ENCODE measurements at places on chromosomes 6 and 20.
A peak's percentile ranks its signal among the peaks of the same experiment; 100 is the strongest.

DNA sequence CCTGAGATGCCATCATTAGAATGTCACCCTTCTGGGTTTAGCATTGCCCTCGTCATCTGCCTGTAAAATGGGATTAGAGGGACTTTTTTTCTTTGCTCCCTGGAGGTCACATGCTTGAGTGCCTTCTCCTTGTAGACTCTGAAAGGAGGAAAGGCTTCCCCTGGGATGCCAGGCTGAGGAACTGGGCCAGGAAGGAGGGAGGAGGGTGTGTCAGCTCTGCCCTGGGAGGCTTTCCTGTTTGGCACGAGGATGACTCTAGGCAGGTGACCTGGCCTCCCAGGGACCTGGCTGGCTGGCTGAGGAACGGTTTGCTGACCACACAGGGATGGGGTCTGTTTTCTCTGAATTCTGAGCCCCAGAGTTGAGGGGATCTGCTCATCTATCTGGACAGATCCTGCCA lies 137.9 kb upstream of the RNF24 start:
- peak; percentile 38 for DNase-seq

DNA sequence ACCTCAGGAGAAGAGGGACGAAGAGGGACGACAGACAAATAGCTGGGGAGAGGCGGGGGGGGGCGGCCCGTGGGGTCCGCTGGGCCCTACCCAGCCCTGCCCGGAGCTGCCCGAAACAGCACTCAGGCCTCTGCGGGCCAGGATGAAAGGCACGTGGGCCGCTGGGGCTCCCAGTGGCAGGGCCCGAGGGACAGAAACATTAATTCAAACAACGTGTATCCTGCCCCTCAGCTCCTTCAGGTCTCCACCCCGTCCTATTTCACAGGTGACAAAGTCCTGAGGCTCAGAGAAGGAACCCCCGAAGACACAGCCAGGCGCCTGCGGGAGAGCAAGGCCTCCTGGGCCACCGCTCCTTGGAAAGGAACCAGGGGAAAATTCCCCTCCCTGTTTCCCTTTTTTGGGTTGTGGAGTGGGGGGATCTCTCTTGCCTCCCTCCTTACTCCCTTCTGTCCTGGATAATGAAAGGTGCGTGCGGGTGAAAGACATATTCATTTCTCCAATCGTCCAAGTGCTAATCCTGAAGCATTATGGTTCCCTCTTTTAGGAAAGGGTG lies 93.3 kb downstream of the RNASET2 start:
- DNase-seq: no peak

GRCh38 chr6:159079367-159079766 lies 34.6 kb upstream of the TAGAP start:
- no peak for DNase-seq

DNA sequence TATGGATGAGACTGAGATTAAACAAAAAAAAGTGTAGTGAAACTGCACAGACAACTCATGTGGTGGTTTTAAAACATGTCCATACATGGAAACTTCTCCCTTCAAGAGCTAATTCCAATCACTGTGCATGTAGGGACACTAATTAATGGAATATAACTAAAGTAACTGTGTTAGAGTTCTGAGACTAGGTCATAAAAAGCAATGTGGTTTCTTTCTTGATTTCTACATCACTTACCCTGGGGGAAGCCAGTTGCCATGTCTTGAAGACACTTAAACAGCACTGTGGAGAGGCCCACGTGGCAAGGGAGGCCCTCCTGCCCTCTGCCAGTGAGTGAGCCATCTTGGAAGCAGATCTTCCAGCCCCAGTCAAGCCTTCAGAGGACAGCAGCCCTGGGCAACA lies 118.2 kb upstream of the DST start:
- DNase-seq: no peak

DNA sequence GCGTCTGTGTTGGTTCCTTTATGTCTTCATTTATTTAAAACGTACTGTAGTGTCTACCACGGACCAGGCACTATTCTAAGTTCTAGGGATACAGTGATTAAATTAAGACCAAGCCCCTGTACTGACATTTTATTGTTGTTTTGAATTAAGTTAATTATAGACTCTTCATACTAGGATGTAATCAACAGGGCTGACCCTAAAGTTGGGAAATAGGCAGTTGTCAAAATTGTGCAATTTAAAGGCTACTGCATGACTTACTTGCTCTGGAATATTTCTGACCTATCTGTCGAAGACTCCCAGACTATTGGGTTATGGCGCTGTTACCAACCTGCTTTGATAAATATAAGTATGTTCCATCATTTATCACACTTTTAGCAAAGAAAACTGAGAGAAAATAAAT lies 6.7 kb downstream of the MYO6 start:
- DNase-seq: no peak

GRCh38 chr6:142112451-142113061 lies 20.2 kb upstream of the GJE1 start:
- DNase-seq: peak; percentile 46

DNA sequence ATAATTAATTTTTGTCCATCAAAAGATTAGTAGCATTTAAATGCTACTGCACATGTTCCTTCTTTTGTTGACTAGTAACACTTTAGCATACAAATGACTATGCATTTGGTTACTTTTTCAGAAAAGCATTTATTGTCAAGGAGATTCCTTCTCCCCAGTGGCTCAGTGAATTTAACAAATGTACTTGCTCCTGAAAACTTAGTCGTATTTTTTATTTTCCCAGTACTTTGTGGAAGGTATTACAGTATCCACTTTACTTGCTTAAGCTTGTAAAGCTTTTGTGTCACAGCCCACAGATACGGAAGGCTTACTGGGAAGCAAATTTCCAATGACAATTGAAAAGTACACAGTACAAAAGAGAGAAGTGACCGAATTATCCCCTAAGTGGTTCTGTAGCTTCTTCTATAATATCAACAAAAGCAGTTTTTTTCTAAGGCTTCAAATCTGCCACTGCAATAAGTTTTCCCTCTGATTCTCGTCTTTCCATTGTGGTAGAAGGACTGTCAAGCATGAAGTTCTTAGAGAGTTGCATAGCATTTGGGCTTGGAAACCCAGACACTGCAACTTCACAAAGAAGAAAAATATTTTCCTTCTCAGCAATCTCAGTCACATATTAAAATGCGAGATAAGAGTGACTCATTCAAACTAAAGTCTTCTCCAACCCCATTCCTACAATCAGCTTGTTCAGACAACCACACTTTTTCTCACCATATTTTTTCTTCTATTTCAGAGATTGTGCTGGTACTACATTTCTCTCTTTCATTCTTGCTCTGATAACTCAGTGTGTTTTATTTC lies 431.2 kb downstream of the GRIK2 start:
- DNase-seq: no peak

DNA sequence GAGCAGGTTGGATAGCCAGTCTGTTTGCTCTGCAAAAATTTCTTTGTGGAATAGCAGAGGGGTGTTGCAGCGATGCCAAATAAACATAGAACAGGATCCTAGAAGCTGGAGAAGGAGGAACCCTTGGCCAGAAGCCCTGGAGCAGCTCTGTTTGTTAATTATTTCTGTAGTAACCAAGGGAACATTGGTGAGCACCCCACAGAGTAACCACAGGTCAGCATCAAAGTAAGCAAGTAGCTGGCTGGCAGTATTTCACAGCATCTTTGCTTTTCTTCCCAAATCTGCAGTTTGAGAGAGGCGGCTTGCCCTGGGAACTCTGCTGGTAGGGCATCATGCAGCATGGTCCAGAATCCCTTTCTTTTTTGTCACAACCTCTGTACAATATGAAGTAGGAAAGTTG lies 12.7 kb upstream of the APMAP start:
- DNase-seq: no peak

DNA sequence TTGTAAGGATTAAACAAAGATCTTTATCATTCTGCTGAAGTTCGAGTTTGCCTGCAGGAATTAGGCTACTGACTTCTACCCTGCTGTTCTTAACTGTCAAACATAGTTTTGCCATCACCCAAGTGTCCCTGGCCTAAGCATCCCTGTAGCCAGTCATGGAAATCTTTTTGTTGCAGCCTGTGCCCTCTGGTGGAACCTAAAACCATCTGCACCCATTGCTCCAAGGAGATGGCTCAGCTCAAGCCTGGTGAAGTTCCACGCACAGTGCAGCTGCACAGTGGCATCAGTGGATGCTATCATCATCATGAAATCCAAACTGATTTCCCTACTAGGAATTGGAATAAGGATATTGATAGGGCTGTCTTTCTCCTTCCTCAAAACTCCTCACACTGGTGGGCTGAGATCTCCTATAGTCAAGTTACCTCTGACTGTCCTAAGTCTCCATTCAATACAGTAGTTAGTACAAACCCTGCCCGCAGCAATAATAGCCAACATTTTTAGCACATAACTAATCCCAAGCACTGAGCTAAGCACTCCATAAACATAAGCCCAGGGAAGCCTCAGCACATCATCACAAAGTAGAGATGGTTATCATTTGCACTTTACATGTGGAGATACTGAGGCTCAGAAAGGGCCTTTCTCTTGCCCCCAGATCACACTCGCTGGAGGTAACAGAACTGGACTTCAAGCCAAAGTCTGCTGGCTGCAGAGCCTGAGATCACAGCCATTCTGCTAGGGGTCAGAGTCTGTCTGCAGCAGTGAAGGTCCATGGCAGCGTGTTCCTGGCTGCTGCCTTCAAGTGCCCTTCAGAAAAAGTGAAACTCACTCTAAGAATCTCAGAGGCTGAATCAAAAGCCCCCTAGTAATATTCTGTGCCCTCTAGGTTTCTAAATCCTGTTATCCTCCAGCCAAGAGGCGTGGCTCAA lies 77.2 kb upstream of the MC3R start:
- DNase-seq: no peak

DNA sequence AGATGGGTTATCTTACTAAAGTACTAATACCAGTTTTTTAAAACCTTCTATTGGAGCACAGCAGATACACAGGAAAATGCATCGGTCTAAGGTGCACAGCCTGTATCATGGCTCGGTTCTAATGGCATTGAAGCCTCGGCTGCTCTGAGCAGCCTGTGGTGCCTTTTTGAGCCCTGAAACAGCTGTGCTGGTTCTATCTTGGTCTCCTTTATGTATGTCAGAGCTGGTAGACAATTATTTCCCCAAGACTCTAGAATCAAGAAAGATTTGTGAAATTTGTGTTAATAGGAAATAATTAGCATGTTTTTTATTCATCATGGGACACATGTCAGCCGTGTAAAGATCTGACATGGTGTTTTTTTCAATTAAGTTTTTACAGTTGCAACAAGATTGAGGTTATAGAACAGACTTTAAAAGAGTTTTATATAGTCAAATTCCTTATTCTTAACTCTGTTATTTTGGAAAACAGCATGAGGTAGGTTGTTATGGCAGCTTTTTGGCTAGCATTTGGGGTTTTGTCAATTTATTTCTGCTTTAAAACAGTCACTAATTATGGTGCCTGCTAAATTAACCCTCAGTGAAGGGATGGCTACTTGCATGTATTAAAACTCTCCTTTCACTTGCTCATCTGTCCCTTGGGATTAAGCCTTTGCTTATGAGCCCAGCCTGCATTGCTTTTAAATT lies 40.3 kb upstream of the C20orf144 start:
- DNase-seq: no peak

DNA sequence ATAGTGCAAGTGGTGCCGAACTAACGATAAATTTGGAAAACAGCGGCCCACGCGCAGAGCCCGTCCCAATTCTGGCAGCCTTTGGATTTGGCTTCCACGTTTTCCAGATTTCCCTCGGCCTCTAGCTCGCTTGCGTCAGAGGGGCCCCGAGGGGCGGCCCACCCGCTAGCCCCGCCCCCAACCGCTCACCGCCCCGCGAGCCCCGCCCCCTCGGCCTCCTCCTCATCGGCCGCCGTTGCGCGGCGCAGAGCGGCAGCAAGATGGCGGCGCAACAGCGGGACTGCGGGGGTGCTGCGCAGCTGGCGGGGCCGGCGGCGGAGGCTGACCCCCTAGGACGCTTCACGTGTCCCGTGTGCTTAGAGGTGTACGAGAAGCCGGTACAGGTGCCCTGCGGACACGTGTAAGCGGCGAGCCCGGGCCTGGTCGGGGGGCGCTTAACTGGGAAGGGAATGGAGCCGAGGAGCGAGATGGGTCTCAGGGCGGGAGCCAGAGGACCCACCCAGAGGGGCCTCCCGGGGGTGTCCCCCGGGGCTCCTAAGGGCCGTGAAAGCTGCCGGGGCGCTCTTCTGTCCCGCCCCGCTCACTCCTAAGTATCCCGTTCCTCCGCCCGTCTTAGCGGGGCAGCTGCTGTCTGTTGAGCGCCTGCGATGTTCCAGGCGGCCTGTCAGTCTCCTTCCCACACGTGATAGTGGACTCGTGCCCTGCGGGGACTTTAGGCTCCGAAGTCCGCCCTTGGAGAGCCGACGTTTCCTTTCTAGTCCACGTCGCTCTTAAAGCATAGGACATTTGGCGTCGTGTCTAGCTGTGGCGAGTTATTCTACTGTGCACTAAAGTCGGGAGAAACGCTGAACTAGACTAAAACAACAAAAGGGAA lies at the start of gene RNF114:
Gene RNF114, plus strand, starts transcription at position 245 of the 874 bp plus-strand sequence. Its CDS starts 16 bp downstream, at position 261.
- peak; percentile 97 for DNase-seq

- DNase-seq: no peak
These were observed 16.9 kb downstream of the SYTL3 start for GRCh38 chr6:158666628-158667359.

GRCh38 chr20:5928836-5929715 lies 21.3 kb downstream of the TRMT6 start:
- DNase-seq: no peak

- no peak for DNase-seq
These were observed 102.3 kb downstream of the EDN3 start for GRCh38 chr20:59402681-59403080.

DNA sequence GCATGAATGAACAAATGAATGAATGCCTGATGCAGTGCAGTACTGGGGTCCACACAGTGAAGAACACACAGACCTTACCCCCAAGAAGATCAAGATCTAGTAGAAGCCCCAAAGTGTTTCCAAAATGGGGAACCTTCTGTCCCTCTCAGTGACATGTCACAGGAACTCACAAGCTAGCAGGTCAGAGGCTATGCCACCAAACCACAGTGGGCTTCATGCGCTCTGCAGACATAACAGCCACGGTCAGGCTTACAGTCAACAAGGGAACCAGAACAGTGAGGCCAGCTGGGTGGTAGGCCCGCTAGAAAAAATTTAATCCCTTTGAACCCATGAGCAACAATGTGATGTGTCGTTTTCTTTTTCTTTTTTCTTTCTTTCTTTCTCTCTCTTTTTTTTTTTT lies 20.2 kb upstream of the ARFGEF2 start:
- DNase-seq: peak; percentile 61

DNA sequence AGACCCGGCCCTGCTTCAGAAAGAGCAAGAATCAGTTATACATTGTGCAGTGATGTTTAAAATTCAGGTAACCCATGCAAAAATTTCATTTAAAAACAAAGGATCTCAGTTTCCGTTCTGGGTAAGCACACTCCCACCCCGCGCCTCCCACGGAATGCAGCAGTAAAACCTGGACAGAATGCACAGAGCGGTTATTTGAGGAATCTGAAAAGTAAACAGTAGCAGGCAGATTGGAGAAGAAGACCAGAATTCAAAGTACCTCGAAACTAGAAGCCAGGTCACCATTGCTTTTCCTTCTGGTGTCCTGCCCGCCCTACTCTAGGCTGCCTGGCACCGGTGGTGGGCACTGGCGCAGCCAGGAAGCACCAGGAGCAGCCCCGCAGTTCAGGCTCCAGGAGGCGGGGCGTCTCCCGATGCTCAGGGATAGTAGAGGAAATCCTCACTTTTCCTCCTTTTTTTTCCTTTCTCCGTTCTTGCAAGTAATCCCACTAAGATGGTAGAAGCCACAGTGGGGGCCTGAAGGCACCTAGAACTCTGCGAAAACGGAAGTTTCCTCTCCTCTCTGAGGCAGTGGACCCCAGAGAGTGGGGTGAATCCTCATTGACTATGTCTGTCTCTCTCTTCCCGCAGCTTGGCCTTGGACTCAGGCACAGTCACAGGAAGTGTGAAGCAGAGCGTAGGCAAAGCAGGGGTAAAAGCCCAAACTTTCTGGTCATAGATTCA lies 28.3 kb downstream of the METTL24 start:
- no peak for DNase-seq
